H4 (cell line): ENCODE measurements at places on chromosomes 11 and 22.

GRCh38 chr11:94926271-94926625 lies 47.1 kb downstream of the CWC15 start:
- DNase-seq, result no peak

DNA sequence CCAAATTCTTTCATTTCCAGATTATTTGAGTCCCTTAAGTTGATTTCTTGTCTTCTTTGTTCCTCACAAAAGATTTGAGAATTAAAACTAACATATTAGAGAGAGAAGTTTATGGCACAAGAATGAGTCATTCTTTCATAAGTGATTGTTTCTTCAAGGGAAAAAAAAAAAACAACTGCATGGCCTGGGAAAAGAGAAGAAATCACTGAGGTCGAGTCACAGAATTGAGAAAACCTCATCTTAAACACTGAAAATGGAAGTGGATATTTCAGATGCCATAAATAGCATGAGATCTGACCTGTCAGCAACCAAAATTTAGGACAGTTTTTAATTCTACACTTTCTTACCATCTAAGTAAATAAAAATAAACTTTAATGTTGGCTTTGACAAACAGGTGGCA lies 87.2 kb downstream of the CWF19L2 start:
- no peak for DNase-seq

- no peak for DNase-seq
Observed at GRCh38 chr11:3196161-3197043, 22.2 kb downstream of the MRGPRG start.

DNA sequence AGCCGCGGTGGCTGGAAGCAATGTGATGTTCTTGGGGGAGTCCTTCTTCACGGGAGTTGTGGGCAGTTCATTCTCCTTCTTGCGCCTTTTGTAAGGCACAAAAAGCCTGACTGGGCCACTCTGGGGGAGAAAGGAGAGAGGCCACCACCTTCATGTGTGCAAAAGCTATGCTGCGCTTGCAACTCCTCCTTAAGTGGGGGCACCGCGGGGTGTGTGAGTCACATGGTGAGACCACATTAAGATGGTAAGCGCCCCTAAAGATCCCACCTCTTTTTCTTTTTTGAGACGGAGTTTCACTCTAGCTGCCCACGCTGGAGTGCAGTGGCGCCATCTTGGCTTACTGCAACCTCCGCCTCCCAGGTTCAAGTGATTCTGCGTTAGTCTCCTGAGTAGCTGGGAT lies 14.1 kb downstream of the DEAF1 start:
- no peak for DNase-seq

GRCh38 chr11:80598905-80599304 lies 1158.1 kb upstream of the TENM4 start:
- DNase-seq, result no peak

DNA sequence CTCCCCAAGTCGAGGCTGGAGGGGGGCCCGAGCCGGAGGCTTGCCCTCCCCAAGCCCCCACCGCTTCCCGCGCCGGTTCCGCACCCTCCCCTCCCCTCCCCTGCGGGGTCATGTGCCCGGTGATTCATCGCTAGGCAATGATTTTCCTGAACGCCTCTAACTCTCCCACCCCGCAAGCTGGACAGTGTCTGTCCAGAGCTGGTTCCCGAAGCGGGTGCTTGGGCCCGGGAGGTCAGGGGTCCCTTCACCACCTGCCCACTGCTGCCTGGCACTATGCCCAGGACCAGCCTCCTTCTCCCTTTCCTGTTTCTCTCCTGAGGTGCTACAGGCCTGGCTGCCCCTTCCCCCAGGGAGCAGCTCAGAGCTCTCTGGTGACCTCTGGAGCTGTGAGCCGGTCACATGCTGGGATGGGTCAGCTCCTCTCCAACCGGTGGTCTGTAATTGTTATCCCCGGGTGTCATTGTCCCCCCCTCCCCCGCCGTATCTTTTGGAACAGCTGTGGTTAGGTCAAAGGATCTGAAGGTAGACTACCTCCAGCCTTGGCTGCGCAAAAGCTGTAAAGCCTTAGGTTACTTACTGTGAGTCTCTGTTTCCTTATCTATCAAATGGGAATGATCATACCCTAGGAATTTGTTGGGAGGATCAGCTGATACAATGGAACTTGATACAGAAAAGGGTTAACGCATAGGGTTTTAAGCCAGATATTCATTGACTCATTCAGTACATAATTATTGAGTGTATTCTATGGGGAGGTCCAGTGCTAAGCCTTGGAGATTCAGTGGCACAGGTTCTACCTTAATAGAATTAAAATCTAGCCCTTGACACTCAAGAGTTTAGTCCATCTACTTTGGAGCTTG lies 753 bp downstream of the STX3 start:
- peak; percentile 61 for DNase-seq

- no peak for DNase-seq
Observed at GRCh38 chr11:95599959-95600586, 189.5 kb downstream of the FAM76B start.

DNA sequence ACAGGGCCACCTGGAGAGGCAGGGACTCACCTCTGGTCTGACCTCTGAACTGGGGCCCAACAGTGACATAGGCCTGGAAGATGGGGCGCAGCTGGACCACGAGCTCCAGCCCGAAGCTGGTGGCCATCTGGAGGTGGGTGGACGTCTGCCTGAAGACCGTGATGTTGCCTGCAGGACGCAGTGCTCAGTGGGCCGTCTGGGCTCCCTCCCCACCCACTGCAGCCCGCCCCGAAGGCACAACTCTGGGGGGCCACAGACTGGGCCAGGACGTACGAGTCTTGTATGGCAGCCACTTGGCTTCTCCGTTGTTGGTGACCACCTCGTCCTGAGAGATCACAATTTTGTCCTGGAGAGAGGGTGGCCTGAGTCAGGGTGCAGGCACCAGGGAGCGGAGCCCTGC lies 7.9 kb downstream of the MUC6 start:
- no peak for DNase-seq

DNA sequence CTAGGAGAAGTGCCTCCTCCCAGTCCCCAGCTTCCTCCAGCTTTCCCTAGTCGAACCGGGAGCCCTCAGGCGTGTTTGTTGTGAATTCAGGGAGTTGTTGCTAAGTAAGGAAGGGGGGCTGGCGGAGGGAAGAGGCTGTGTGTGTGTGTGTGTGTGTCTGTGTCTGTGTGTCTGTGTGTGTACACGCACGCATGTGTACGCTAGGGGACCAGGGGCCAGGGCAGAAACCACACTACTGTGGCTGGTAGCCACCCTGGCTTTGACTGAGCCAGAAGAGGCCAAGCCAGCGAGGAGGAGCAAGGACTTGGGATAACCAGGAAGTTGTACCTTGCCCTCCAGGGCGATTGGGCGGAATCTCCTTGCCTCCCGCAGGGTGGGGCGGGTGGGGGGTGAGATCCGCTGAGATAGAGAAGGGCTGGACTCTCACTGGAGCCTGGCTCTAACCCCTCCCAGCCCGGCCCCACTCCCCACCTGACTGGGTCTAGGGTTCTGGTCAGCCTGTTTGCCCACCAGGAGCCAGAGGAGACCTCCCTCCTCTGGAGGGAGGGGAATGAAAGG lies 7.5 kb downstream of the BCL9L start:
- DNase-seq, result peak; percentile 97
